ENCODE measurements at places on chromosomes 6 and 20.

DNA sequence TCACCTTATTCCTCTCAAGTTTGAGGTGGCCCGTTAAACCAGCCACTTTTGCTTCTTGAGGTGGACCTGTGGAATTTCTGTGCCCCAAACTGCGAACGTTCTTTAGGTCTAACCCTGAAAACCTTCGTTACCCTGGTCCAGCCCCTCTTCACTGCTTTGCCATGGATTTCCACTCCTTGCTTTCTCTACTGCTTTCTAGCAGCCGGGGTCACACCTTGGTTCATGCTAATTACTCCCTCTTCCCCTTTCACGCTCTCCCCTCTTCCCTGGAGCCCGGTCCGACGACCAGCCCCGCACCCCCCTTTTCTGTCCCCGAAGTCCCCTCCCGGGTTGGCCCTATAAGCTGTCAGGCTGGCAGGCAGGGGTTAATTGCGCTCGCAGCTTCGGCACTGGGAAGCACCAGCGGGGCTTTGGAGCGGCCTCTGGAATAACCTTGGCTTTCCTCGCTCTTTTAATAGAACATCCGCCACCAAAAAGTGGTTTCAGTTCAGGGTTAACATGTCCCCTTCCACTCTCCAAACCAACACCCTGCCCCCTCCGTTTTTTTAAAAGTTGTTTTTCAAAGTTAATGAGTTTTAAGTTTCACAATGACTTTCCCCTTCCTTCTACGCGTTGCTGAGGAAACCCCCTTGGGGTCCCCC, 1.4 kb upstream of the HIVEP1 start:
- peak overlapping the region; percentile 94 for H3K4me3 ChIP-seq
- H3K4me1 ChIP-seq = peaks cover 46% of the 10 kb centered on the region

- no peak overlapping the region for H3K27ac ChIP-seq
- no peak for DNase-seq
- no peaks in the 10 kb centered on the region for H3K4me1 ChIP-seq
Observed at GRCh38 chr6:54252496-54252895, 55.7 kb upstream of the TINAG start.

- H3K4me3 ChIP-seq = peak overlapping the region; percentile 98
- peak overlapping the region; percentile 93 for H3K27ac ChIP-seq
- no peaks in the 10 kb centered on the region for H3K27me3 ChIP-seq
- DNase-seq = no peak
- peaks cover 28% of the 10 kb centered on the region for H3K4me1 ChIP-seq
- H3K36me3 ChIP-seq = peaks cover 64% of the 10 kb centered on the region
Observed at GRCh38 chr6:30914854-30915590, 984 bp downstream of the VARS2 start.

- no peak for DNase-seq
- H3K36me3 ChIP-seq = no peaks in the 10 kb centered on the region
- no peak overlapping the region for H3K27ac ChIP-seq
Observed at GRCh38 chr6:21808045-21808470, 214.5 kb downstream of the SOX4 start.

DNA sequence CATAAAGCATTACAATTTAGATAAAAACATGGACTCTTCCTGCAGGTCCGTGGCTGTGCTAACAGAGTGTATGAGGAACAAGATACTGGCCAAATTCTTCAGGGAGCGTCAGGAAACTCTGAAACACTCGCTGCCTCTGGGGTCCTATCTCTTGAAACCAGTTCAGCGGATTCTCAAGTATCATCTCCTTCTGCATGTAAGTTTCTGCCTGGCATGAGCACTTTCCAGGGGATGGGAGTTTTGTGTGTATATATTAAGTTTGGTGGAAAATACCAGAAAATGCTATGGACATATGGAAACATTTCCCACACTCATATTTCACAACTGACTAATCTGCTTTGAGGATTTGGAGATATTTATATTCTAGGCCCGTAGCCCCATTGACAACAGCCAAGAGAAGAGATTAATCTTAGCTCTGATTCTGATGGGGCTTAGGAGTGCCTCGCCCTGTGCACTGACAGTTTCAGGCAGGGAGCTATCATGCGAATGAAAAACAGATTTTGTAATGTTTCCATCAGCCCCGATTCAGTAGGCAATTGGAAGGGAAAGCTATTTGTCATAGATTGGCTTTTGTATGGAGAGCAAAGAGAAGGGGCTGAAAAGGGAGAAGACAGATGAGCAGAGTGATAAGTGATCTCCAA, 64.7 kb upstream of the MTHFD1L start:
- peak overlapping the region; percentile 14 for H3K27ac ChIP-seq
- H3K36me3 ChIP-seq = peaks cover 50% of the 10 kb centered on the region
- peaks cover 4% of the 10 kb centered on the region for H3K4me1 ChIP-seq

DNA sequence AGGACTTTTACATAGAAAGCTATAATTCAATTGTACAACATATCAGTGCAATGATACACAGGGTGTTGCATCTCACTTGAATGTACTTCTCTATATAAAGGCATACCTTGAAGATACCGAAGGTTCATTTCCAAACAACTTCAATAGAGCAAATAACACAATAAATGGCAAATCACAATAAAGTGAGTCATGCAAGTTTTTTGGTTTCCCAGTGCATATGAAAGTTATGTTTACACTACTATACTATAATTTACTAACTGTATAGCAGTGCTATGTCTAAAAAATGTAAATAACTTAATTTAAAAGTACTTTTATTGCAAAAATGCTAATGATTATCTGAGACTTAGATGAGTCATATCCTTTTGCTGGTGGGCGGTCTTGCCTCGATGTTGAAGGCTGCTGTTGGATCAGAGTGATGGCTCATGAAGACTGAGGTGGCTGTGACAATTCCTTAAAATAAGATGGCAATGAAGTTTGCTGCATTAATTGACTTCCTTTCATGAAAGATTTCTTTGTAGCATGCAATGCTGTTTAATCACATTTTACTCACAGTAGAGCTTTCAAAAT, 188.8 kb downstream of the TASP1 start:
- no peak for DNase-seq
- H3K4me1 ChIP-seq = peaks cover 6% of the 10 kb centered on the region
- H3K4me3 ChIP-seq = no peak overlapping the region
- H3K27me3 ChIP-seq = no peaks in the 10 kb centered on the region
- peaks cover 26% of the 10 kb centered on the region for H3K36me3 ChIP-seq
- H3K27ac ChIP-seq = no peak overlapping the region

DNA sequence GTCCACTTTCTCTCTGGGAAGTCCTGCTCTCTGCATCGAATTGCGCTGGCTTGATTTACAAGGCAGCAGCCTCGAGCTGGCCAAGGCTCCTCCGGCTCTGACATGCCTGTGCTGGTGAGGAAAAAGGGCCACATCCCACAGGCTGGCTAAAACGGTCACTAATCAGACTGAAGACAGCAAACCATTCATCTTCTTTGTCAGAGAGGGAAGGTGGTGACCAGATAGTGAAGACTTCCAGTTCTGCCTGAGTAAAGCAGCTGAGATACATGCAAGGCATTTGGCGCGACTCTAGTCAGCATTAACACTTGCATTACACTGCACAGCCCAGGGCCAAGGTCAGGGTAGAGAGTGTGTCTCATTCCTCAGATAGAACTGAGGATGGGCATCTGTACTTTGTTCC, 203.2 kb upstream of the MAP3K7 start:
- no peaks in the 10 kb centered on the region for H3K4me1 ChIP-seq
- no peaks in the 10 kb centered on the region for H3K36me3 ChIP-seq
- no peak overlapping the region for H3K27ac ChIP-seq
- DNase-seq = no peak

DNA sequence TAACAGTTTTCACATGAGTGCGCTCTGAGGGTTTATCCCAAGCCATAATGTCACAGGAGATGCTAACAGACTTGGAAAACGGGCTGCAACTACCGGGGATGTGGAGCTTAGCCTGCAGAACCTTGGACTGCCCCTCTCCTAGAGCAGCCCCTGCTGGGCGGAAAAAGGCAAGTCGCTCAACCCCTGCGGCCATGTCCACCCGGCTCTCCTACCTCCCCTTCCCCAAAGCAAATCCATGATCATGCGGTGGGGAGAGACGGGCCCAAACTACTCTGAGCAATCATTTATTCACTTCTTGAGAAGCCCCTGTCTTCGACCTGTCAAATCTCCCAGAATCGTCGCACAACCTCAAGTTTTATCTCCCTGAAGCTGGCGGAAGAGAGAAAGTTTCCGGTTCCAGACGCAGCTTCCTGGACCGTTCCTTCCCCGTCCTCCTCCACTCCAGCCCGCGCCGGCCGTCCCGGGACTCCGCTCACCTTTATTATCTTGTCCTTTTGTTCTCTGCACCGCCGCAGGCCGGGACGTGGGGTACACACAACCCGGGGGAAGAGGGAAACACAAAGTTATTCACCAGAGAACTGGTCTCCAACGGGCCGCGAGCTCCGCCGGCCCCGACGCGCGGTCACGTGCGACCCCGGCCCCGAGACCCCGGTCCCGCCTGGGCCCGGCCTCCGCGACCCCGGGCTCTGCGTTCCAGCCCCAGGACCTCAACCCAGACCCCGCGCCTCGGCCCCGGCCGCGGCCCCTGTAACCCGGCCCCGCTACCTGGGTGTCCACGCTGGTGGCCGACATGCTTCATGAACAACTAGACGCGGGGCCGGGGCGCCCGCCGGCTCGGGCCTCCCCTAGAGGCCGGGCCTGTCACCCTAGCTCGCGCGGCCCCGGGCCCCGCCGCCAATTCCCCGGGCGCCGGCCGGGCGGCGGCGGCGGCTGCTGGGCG, 560 bp downstream of the YTHDF1 start:
- H3K27ac ChIP-seq = peak overlapping the region; percentile 92
- DNase-seq = no peak
- H3K36me3 ChIP-seq = peaks cover 24% of the 10 kb centered on the region
- H3K4me3 ChIP-seq = peak overlapping the region; percentile 95
- H3K4me1 ChIP-seq = peaks cover 32% of the 10 kb centered on the region
- peaks cover 5% of the 10 kb centered on the region for H3K27me3 ChIP-seq

Measured in stimulated activated naive B cell treated with anti-CD40 and anti-IgM and Interleukin-4, amounts not matched to agents 10 μg/mL and 1 μg/mL and 100 μg/mL, for 72 hours (primary cell).